ENCODE measurements at places on chromosomes 11 and 22.

- DNase-seq: no peak
These were observed 16.7 kb downstream of the XRRA1 start for GRCh38 chr11:74932169-74932568.

DNA sequence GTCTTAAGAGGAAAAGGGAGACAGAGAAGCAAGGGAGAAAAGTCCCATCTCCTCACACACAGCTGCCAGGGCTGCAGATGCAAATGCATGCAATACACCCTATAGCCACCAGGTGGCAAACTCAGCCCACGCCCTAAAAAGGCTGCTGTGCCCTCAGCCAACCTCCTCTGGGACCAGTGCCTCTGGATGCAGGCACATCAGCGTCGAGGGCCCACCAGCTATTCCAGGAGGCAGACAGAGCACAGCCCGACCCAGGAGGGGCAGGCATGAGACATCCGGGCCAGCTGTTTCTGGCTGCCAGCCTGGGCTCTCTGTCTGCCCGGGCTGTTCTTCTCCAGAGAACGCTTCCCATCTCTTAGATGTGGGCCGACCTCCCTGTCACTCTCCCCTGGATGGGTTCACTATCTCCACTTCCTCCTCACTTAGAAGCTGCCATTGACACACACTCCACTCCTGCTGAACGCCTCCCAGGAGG lies 39.7 kb downstream of the TPBGL start:
- peak; percentile 52 for DNase-seq

DNA sequence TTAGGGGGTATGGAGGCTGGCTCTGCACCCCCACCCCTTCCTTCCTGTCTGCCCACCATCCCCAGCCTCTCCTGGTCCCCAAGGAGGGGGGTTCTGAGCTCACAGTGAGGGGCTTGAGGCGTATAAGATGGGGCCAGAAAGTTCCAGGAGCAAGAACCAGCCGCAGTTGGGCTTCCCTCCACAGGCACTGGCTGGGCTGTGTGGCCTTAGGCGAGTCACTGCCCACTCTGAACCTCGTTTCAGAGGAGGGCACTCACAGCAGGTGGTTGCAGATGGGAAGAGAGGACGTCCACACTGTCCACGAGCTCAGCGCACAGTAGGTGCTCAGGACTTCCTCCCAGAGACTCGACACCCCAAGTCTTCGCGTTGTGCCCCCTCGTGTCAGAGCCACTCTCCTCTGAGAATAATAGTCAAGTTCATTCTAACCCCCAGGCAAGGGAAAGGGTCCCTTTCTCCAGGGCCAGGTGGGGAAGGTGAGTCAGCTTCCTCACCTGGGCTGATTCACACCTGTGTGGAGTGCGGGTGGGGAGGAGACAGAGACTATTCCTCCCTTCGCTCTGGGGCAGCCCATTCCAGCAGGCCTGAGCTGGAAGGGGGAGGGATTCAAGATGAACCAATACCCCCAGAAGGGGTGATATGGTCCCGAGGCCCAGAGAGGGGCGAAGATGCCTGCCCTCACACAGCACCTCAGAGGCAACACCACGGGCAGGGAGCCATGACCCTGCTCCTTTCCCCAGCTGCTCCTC lies 29.3 kb downstream of the RPL3 start:
- no peak for DNase-seq

- DNase-seq: no peak
These were observed 1292.1 kb downstream of the TBC1D22A start for GRCh38 chr22:48054596-48054995.

DNA sequence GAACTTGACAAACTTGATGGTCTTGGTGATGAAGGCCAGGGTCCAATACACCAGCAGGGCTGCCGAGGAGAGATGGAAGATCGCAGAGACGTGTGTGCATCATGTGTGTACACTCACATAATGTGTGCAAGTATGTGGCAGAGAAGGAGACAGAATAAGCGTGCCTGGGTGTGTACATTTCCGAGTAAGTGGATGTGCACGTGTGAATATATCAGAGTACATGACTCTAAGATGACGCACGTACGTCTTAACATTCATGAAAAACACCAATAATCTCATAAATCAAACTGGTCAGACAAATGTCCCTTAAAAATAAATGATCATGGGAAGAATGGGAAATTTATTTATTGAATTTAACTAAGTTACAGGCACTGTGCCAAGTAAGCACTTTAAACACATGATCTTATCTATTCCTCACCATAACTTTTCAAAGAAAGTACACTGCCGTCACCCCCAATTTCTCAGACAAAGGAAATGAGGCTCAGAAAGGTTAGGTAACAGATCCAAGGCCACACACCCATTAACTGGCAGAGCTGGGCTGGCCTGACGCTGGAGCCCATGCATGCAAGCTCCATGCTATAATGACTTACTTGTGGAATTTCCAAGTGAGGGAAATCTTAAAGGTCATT lies 13.0 kb downstream of the ABCC8 start:
- no peak for DNase-seq

DNA sequence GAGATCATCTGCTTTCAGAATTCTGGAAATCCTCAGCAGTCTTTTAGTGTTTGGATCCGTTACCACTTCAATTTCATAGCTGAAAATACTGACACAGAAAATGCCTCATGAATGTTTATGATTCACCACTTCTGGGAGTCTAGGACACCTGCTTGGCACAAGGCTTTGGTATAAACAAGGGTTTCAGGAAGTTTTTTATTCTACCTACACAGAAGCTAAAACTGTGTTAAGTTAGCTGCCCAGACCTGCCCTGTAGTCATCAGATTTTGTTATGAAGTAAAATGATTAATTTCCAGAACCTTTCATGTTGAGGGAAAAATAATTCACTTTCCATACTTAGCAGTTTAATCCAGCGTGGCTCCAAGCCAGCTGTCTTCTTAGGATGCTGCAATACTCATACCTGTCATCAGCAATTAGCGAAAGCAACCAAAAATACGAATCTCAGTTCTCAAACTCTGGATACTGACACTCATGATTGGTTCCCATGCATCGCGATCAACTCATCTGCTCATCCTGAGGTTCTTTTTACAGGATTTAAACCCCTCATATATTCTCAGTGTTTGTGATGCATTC lies 458.5 kb upstream of the CCDC90B start:
- no peak for DNase-seq

- no peak for DNase-seq
These were observed 760.6 kb downstream of the NTM start for GRCh38 chr11:132131047-132131446.

GRCh38 chr11:63448646-63449045 lies 42.3 kb downstream of the PLAAT5 start:
- no peak for DNase-seq

- no peak for DNase-seq
These were observed 130.1 kb upstream of the SYN3 start for GRCh38 chr22:33188326-33188725.

DNA sequence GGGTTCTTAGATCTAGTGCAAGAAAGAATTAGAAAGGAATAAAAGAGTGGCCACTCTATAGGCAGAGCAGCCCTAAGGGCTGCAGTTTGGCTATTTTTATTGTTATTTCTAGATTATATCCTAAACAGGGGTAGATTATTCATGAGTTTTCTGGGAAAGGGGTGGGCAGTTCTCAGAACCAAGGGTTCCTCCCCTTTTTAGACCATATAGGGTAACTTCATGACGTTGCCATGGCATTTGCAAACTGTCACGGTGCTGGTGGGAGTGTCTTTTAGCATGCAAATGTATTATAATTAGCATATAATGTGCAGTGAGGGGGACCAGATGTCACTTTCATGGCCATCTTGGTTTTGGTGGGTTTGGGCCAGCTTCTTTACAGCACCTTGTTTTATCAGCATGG lies 44.6 kb downstream of the METTL15 start:
- no peak for DNase-seq

DNA sequence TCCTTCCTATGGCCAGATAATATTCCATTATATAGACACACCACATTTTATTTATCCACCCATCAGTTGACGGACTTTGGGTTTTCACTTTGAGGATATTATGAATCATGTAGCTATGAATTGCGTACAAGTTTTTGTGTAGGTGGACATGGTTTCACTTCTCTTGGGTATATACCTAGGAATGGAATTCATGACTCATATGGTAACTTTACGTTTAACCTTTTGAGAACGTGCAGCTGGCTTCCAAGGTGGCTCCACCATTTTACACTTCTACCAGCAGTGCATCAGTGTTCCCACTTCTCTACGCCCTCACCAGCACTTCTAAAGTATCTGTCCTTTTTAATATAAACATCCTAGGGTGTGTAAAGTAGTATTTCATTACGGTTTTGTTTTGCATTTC lies 112.0 kb downstream of the PLEKHA7 start:
- no peak for DNase-seq

DNA sequence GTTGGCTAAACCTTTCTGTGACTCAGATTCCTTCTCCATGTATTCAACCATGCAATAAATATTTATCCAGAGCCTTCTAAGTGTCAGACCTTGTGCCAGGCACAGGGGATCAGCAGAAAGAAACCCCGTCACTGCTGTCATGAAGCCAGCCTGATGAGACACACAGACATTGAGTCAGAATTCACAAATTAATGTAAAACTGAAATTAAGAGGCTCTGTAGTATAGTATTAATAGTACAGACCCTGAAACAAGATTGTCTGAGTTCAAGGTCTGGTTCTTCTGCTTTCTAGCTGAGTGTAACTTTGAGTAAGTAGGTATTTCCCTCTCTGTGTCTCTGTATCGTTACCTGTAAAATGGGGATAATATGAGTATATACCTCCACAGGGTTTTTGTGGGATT lies 46.9 kb downstream of the ME3 start:
- no peak for DNase-seq

- DNase-seq: no peak
These were observed 32.0 kb downstream of the LRRC32 start for GRCh38 chr11:76638270-76639197.

DNA sequence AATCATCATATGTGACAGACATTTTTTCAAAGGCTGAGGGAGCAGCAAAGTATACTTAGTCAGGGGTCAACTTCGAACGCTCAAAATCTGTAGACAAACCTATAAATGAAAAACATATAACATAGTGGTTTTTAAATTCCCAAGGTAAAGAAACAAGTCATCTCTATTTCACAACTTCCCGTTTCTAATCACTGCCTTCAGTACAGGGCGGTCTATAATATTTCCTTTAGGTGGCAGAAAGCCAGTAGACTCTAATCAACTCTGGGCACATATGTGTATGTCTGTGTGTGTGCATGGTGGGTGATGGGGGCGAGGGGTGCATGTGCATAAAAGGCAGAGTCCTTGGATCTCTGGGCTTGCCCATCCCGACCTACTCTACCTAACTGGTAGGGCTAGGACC lies 55.0 kb upstream of the ARFGAP3 start:
- no peak for DNase-seq

DNA sequence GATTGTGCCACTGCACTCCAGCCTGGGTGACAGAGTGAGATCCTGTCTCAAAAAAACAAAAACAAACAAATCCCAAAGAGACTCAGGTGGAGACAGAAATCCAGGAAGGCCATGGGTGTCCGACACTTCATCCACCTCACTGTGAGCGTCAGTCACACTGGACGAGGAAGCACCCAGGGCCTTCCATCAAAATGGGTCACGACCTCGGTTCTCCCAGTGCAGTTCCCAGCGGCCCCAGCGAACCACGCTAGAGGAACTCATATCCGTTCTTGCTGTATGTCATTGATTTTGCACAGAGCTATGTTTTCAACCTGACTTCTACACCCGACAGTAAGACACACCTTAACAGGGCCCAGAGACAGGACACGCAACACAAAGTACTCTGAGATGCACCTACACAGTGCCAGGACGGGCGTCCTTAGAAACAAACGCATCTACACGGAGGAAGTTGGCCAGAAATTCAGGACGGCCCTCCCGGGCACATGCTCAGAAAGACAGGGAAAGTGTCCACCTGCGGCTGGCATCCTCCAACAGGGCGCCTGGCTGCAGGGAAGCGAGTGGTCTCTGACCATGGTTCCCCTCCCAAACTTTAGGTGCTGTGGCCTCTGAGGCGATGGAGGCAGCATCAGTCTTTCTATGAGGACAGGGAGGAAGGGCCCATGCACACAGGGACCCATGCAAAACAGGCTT lies 410.5 kb downstream of the CTTN start:
- DNase-seq: no peak

- no peak for DNase-seq
These were observed 15.1 kb downstream of the STX3 start for GRCh38 chr11:59770319-59770718.

- no peak for DNase-seq
These were observed 68.5 kb upstream of the CSNK2A3 start for GRCh38 chr11:11421509-11421908.

- no peak for DNase-seq
These were observed 73.0 kb downstream of the MICAL3 start for GRCh38 chr22:17951315-17951714.

DNA sequence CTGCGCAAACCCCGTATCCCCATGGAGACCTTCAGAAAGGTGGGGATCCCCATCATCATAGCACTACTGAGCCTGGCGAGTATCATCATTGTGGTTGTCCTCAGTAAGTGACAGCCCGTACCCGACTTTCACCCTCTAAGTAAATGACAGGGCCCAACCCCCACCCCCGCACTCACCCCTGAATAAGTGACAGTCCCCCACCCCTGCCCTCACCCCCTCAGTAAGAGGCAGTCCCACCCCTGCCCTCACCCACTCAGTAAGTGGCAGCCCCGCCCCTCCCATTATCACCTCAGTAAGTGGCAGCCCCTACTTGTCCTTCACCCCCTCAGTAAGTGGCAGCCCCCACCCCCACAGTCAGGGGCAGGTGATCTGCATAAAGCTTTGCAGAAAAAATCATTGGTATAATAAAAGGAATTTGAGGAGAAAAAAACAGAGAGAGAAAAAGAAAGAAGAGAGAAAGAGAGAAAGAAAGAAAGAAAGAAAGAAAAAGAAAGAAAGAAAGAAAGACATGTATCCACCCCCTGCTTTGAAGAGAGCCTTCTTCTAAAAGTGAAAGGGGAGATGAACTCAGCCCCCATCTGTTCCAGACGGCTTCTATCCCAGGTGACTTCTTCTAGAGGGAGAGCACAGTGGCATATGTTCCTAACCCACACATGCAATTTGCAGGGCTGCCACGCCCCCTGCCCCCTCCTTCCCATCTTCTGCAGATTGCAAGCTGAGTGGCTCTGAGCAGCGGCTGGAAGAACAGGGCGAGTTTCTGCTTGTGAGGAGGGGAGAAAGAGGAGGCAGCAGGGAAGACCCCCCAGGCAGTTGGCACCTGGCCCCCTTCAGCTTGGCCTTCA lies 12.5 kb upstream of the SMIM35 start:
- DNase-seq: no peak

GRCh38 chr11:124622531-124623451 lies at the start of gene TBRG1:
Gene TBRG1 (plus strand): TSS chr11:124622864. CDS start chr11:124623084, 220 bp downstream.
- DNase-seq: peak; percentile 75

- no peak for DNase-seq
These were observed 37.1 kb downstream of the SVIP start for GRCh38 chr11:22792497-22792896.

GRCh38 chr11:119533921-119534736 lies 111.2 kb upstream of the THY1 start:
- peak; percentile 15 for DNase-seq

Data from activated T-helper 1 cell treated with anti-CD3 and anti-CD28 coated beads, Interleukin-2, amount 50 U/mL, for 16 hours (primary cell).